ENCODE measurements at places on chromosomes 5 and 9.

- DNase-seq = no peak
Observed at GRCh38 chr5:166926138-166926537, 1365.3 kb upstream of the WWC1 start.

DNA sequence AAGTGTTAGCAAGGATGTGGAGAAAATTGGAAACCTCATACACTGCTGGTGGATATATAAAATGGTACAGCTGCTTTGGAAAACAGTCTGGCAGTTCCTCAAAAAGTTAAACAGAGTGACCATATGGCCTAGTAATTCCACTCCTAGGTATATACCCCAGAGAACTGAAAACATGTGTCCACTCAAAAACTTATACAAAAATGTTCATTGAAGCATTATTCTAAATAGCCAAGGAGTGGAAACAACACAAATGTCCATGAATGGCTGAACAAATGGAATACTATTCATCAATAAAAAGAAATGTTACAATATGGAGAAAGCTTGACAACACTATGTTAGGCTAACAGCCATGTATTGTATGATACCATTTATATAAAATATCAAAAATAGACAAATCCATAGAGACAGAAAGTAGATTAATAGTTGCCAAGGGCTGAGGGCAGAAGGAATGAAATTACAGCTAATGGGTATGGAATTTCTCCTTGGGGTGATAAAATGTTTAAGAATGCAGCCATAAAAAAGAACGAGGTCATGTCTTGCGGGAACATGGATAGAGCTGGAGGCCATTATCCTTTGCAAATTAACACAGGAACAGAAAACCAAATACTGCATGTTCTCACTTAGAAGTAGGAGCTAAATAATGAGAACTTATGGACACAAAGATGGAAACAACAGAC, 33.6 kb upstream of the FBP1 start:
- DNase-seq = no peak

- DNase-seq = no peak
Observed at GRCh38 chr9:93875330-93875729, 79.8 kb downstream of the BARX1 start.

DNA sequence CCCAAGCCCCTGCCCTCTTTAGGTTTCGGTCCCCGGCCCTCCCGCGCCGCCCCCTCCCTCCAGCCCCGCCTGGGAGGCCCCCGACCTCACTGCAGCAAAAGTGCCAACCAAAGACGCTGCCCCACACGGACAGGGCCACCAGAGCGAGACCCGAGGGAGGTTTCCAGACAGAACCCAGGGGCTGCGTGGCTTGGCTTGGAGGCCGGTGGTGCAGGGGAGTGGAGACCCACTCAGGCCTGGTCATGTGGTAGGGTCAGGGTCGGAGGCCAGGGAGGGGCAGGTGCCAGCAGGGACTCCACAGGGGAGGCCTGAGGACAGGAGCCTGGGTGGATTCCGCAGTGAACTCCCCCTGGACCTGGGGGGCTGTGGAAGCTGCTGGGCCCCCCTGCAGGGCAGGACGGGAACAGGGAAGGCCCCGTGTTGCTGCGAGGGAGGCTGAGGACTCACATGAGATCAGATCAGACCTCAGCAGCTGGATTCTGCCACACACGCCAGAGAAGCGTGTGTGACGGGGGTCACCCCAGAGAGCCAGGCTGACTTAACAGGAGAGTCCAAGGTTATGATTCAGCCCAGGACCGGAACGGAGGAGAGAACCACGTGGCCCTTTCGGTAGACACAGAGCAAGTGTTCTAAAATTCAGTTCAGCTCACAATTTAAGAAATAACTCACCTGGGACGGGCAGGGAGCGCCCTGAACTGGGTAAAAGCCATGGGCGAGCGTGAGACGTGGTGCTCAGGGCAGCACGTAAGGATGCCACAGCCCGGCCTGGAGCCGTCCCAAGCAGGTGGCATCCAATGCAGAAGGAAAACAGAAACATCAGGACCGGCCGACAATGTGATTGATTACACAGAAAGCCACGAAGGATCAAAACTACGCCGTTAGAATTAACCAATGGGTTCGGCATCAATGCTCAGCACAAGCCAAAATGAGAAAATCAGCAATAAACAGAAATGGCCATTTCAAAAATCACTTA, 38.9 kb downstream of the EXD3 start:
- no peak for DNase-seq

DNA sequence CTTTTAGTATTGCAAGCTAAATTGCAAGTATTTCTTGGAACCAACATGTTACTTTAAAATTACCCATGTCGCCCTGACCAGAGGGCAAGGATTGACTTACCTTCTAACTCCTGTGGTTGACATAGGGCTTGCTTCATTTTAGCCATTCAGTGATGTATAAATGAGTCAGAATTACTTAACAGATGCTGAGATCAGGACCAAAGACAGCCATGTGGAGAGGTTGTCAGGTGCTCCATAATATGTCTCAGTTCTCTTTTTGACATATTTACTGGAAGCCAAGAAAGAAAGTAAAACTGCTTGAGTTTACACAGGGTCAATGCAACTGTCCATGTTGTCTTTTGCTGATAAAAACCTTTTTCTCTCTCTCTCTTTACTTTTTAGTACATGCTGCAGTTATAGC, 33.2 kb downstream of the F2RL2 start:
- DNase-seq = no peak

- no peak for DNase-seq
Observed at GRCh38 chr5:57349214-57349613, 133.4 kb downstream of the ACTBL2 start.

- no peak for DNase-seq
Observed at GRCh38 chr9:127336506-127337352, 60.2 kb upstream of the SLC2A8 start.

GRCh38 chr9:93467462-93467861, 14.1 kb upstream of the FAM120AOS start:
- no peak for DNase-seq

GRCh38 chr5:169909945-169910344, 70.3 kb downstream of the INSYN2B start:
- no peak for DNase-seq

Measured in neuronal stem cell (in vitro differentiated cells).